Thymus (tissue), 14 donors: ENCODE measurements at places on chromosomes 4 and X. TPM values are rescaled to one million over a fixed set of nuclear protein-coding genes. Genes with fewer than 3 reads are reported as not detected.

DNA sequence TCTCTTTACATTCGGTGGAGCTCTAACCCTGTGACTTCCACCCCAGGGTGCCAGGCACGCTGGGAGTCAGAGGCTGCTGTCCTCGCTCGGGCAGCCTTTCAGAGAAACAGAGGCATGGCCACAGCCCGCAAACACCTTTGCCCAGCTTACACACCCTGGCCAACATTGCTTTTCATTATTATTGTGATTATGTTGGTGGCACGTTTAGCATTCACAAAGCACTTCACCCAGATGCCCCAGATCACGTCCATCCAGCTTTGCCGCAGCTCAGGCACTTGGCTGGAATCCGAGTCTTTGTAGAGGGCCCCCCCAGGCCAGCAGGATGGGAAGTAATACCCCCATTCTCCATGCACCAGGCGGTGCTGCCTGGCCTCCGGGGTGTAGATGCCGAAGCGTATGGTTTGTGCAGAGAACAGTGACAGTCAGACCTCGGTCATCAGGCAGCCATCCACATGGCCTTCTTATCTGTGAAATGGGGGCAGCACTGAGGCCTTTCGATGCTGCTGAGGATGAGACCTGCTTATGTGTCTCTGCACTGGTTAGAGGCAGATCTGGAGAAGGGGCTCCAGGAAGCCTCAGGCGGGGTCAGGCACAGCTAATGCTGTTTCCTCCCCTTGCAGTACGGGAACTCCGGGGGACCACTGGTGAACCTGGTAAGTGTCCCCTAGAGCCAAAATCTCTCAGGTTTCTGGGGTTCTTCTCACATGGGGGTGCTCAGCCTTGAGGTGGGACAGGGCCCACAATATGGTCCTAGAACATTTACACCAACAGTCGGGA is 22.3 kb downstream of the HTRA3 start:
- H3K4me3 ChIP-seq: no peak overlapping the region
- no peaks in the 10 kb centered on the region for H3K4me1 ChIP-seq
- no peaks in the 10 kb centered on the region for H3K27me3 ChIP-seq
- no peak overlapping the region for H3K27ac ChIP-seq
- H3K36me3 ChIP-seq: no peaks in the 10 kb centered on the region
- DNase-seq: no peak

The TRIM60 gene
- not detected for total RNA-seq

The TRPC3 gene
- 0.24 TPM for total RNA-seq

The GAB3 gene
- total RNA-seq: 7.6 TPM

The PGAM4 gene
- total RNA-seq: 0.14 TPM

GRCh38 chr4:7001271-7001670 is 41.9 kb upstream of the TADA2B start:
- no peak overlapping the region for H3K27ac ChIP-seq
- no peak overlapping the region for H3K4me3 ChIP-seq
- H3K27me3 ChIP-seq: no peaks in the 10 kb centered on the region

DNA sequence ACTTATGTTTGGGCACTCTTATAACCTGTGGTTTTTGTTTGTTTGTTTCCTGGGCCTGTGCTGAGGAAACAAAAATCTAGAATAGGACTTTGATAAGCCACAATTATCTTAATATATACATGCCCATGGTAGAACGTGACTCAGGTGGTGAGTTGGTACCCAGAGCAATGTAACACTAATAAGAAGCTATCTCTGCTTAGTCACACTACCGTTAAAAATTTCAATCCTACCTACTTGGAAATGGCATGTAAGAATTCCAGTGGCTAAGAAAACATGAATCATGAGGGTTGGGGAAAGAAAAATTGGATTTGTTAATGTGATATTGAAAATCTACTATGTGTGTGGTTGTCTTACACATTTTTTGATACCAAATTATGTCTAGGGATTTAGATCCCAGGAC is 30.5 kb upstream of the ADGRG2 start:
- no peaks in the 10 kb centered on the region for H3K27me3 ChIP-seq
- DNase-seq: no peak
- H3K36me3 ChIP-seq: no peaks in the 10 kb centered on the region
- no peaks in the 10 kb centered on the region for H3K4me1 ChIP-seq
- H3K27ac ChIP-seq: no peak overlapping the region

The RBPJ gene
- total RNA-seq: 42.1 TPM

The AVPR2 gene
- 0.24 TPM for total RNA-seq

DNA sequence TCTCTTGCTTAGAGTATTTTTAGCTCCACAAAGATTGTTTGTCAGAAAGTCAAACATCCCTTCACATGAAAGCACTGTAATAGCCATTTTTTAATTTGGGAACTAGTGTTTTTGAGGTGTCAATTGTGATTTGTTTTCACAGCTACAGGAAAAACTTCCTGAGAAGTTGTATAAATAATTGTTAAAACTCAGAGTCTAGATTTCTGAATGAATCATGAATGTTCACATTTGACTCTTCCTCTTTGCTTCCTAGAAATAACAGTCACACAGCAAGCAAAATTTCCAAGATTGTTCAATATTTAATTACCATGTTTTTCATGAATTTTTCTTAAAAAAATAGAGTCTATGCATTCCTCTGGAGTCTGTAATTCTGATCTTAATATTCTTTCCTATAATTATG is 156.9 kb upstream of the SLC7A11 start:
- DNase-seq: no peak
- H3K4me1 ChIP-seq: no peaks in the 10 kb centered on the region
- no peaks in the 10 kb centered on the region for H3K36me3 ChIP-seq
- no peak overlapping the region for H3K4me3 ChIP-seq

- DNase-seq: no peak
- H3K4me1 ChIP-seq: peaks cover 4% of the 10 kb centered on the region
- no peak overlapping the region for H3K27ac ChIP-seq
- H3K36me3 ChIP-seq: peaks cover 8% of the 10 kb centered on the region
- H3K27me3 ChIP-seq: no peaks in the 10 kb centered on the region
- no peak overlapping the region for H3K4me3 ChIP-seq
Measured at GRCh38 chr4:176323511-176324160, 3.9 kb downstream of the SPCS3 start.

The TRMT10A gene
- 9.8 TPM for total RNA-seq

DNA sequence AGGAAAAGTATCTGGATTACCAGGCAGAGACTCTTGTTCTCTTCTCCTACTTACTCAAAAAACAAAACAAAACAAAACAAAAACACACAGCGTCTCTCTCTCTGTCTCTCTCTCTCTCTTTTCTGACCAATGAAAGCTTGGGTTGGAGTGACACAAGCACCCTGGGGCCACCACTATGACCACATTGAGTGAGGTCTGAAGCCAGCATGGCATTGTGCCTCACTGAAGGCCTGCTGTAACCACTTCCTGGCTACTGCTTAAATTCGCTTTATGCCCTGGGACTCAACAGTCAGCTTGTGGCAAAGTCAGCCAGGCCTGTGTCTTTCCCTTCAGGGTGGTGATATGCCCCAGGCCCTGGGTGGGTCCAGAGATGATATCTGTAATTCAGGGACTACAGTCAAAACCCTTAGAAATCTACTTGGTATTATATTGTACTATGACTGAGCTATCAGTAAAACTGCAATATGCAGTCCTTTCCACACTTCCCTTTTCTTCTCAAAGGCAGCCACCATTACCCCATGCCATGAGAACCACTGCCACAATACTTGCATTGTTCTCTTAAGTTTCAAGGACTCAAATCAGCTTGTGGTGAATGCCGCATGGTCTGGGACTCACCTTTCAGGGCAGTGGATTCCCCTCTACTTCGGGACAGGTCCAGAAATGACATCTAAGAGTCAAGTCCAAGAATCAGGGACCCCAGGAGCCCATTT is 606.8 kb upstream of the KLHL4 start:
- no peaks in the 10 kb centered on the region for H3K36me3 ChIP-seq
- no peak for DNase-seq
- H3K4me1 ChIP-seq: no peaks in the 10 kb centered on the region
- H3K27me3 ChIP-seq: no peaks in the 10 kb centered on the region
- no peak overlapping the region for H3K4me3 ChIP-seq

DNA sequence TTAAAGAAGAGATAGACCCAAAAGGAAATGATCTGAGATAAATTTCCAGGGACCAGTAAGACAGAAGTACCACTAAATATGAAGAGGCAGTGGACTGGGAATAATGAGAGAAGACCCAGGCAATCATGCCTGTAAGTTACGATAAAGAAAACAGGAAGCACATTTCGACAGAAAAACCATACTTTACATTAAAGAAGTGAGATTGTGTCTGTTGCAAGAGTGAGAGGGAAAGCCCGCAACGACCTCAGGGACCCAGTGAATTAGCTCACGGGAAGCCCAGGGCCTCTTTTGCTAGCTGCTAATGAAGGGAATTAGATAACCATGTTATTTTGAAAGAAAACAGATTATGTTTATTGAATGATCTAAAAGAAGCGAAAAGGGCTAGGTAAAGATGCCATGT is 28.9 kb upstream of the ACSL1 start:
- peaks cover 10% of the 10 kb centered on the region for H3K4me1 ChIP-seq
- H3K27me3 ChIP-seq: no peaks in the 10 kb centered on the region

DNA sequence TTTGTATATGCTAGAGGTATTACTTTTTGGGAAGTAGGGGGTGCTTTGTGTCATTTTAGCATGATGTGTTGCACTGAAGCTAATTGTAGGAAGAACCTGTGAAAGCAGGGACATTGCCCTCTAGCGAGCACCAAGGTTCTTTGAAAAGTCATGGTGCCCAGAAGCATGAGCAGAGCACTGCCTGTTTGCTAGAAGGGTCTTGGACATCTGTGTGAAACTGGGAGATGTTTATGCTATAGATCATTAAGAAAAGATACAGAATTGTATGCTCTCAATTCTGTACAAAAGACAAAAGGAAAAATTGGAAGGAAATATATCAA is 14.7 kb downstream of the GRPR start:
- H3K4me3 ChIP-seq: no peak overlapping the region
- no peaks in the 10 kb centered on the region for H3K27me3 ChIP-seq
- H3K4me1 ChIP-seq: no peaks in the 10 kb centered on the region
- H3K36me3 ChIP-seq: no peaks in the 10 kb centered on the region

The KLF8 gene
- total RNA-seq: 0.71 TPM

GRCh38 chr4:182906786-182907185 is 10.4 kb downstream of the DCTD start:
- H3K27ac ChIP-seq: no peak overlapping the region
- no peaks in the 10 kb centered on the region for H3K27me3 ChIP-seq
- H3K4me3 ChIP-seq: no peak overlapping the region
- peaks cover 53% of the 10 kb centered on the region for H3K36me3 ChIP-seq

GRCh38 chrX:7435822-7436221 is 287.9 kb upstream of the PUDP start:
- H3K27ac ChIP-seq: no peak overlapping the region
- H3K4me1 ChIP-seq: no peaks in the 10 kb centered on the region
- DNase-seq: no peak
- no peak overlapping the region for H3K4me3 ChIP-seq
- H3K27me3 ChIP-seq: no peaks in the 10 kb centered on the region

The SATL1 gene
- total RNA-seq: 0.09 TPM

GRCh38 chr4:109877400-109877799 is 29.5 kb downstream of the LRIT3 start:
- no peaks in the 10 kb centered on the region for H3K4me1 ChIP-seq
- no peak for DNase-seq
- no peak overlapping the region for H3K27ac ChIP-seq
- H3K4me3 ChIP-seq: no peak overlapping the region
- no peaks in the 10 kb centered on the region for H3K36me3 ChIP-seq

DNA sequence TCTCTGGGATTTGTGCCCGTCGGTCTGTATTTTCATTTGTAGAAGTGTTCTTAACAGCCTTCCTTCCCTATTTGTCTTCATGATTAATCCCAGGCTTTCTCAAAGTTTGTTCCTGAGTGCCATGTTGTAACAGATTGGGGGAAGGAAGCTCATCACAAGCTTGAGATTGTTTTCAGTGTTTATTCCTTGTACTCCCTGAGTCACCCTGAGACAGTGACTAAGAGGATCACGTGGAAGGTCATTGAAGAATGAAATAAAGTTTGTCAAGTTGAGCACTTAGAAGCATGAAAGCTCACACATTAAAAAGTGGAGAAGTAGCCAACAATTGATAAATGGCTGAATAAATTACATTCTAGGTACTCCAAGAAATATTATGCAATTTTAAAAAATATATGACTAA is 153.5 kb upstream of the FAM241A start:
- H3K36me3 ChIP-seq: no peaks in the 10 kb centered on the region
- no peak overlapping the region for H3K27ac ChIP-seq
- DNase-seq: no peak
- H3K4me3 ChIP-seq: no peak overlapping the region
- H3K27me3 ChIP-seq: no peaks in the 10 kb centered on the region

GRCh38 chr4:105587841-105588240 is 35.4 kb downstream of the ARHGEF38 start:
- H3K36me3 ChIP-seq: no peaks in the 10 kb centered on the region
- H3K27ac ChIP-seq: no peak overlapping the region
- H3K4me3 ChIP-seq: no peak overlapping the region
- H3K27me3 ChIP-seq: no peaks in the 10 kb centered on the region
- no peak for DNase-seq
- no peaks in the 10 kb centered on the region for H3K4me1 ChIP-seq

The IL2RG gene
- 91.6 TPM for total RNA-seq

DNA sequence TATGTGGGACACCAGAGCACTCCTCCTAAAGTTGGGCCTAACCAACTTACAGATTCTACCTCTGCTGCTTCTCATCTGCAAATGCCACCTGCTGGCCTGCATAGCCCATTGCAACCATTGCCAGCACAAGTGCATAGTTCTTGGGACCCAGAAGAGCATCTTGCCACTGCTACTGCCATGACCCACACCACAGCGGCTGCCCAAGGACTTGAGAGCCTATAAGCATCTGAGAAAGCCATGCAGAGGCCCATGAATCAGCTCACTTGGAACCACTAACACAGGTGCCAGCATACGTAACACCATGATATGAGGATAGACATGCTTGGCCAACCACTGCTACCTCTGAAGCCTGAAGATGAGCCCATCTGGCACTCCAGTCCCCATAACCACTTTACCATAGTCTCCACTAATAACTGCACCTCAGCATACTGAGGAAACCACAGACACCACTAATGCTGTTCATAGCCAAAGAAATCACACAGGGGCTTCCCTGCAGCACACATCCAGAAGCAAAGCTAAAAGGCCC is 258.1 kb upstream of the AGTR2 start:
- no peaks in the 10 kb centered on the region for H3K27me3 ChIP-seq
- no peak overlapping the region for H3K27ac ChIP-seq
- no peaks in the 10 kb centered on the region for H3K4me1 ChIP-seq
- DNase-seq: no peak
- H3K36me3 ChIP-seq: no peaks in the 10 kb centered on the region
- H3K4me3 ChIP-seq: no peak overlapping the region

DNA sequence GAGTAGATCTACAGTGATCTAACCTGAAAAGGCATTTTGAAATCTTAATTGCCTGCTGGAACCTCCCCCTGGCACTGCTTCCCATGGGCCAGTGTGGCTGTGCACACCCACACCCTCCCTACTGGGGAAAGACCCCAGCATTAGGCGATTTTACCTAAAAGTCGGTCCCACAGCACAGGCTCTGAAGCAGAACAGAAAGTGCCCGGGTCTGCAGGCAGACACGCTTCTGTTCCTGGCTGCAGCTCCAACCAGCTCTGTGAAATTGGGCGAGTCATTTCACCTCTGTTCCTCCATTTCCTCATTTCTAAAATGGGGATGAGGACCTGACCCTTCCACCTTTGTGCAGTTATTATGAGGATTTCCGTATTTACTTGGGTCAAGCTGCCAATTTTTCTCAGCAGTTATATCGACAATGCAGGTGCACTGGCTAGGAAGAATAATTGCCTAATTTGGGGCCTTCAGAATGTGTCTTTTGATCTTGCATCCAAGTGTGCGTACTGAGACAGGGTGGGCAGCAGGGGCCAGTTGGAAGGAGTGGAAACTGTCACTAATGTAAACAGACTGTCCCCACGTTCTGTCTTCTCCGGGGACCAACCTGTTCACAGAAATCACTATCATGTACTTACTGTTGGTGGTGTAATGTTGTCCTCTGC is 7.1 kb downstream of the KLF3 start:
- no peaks in the 10 kb centered on the region for H3K27me3 ChIP-seq
- H3K4me3 ChIP-seq: no peak overlapping the region
- DNase-seq: no peak
- H3K36me3 ChIP-seq: no peaks in the 10 kb centered on the region
